Stimulated activated CD4-positive, alpha-beta T cell treated with anti-CD3 and anti-CD28 coated beads, Interleukin-4, amount 100 ng/mL, for 48 hours (primary cell): ENCODE measurements at places on chromosomes 6 and 20.

GRCh38 chr20:1456300-1456699 lies 10.3 kb downstream of the NSFL1C start:
- DNase-seq = no peak

DNA sequence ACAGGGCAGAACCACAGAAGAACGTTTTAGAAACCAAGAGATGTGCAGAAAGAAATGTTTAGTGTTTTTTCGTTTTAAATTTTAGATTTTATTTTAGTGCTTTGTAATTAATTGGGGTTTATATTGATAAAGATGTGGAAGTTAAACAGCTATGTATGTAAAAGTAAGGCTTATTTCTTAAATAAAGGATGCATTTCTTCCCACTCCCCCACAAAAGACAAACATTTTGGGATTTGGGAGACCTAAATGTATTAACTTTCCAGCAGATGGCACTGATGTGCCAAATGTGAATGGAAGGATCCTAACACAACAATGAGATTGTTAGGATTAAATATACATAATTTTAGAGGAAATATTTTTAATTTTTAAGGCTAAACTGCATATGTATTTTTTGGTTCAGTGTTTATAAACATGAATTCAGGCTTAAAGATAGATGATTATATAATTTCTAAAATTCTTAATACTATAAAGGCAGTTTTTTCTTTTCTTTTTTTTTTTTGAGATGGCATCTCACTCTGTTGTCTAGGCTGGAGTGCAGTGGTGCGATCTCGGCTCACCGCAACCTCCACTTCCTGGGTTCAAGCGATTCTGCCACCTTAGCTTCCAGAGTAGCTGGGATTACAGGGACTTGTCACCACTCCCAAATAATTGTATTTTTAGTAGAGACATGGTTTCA lies 12.0 kb downstream of the PFDN4 start:
- no peak for DNase-seq

DNA sequence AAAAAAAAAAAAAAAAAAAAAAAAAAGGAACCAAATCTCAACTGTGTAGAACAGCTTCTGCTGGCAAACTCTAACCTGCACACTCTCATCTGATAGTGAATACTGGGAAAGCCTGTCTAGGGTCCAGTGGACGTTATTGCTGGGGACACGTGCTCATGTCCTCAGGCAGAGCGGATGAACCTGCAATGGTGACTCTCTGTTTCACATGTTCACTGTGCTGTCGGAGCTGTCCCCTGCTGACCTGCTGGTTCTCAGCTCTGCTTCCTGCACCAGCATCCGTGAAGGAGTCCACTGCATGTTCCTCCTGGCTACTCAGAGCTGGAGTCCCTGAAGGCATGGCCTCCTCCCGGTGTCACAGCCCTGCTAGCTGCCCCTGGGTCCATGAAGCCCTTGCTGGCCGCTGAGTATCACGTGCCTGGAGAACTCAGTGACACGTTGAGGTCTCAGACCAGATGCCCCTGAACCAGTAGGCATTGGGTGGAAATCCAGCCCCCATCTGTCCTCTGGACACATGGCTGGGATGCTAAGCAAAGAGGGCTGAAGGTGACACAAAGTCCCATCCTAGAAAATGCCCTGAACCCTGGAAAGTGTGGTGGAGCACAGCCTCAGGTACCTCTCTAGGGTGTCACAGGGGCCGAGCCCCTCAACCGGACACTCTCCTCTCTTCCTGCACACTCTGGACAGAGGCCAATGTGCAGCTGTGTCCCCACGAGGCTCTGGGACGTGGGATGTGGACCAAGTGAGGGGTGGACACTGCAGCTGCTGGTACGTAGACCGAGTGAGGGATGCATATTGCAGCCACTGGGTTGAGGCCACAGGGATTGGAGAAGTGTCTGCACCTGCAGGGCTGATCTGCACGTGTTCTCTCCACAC lies 54.9 kb upstream of the FRMD1 start:
- DNase-seq = no peak

DNA sequence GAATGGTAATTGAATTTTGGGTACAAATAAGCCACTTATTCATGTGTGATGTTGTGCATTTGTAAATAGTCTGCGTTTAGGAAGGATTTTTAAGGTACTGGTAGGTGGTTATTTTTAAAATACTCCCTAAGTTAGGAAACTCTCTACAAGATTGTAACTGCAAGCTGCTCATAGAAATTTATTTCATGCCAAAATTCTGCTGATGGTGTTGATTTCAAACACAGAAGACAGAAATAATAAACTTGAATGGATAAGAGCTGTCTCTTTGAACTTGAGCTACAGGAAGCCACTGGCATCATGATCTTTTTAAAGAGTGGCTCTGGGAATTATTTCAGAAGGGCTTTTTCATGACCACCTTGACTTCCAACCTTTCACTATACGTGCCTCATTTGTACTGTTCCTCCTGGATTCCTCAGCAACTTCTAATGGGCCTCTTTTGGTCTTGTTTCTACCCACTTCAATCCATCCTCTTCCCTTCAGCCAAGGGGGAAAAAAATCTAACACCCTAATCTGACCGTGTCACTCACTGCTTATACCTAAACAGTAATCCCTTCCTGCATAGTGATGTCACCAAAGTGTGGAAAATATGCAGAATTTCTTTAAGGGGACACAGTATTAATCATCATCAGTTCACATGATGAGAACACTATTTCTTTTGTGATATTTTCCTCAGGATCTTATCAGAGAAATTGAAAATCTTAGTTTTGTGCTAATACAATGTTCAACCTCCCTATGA lies 113.6 kb downstream of the PFDN4 start:
- DNase-seq = no peak

GRCh38 chr20:61042506-61043385 lies 209.3 kb upstream of the CDH4 start:
- DNase-seq = no peak

GRCh38 chr6:13579911-13580310 lies 5.5 kb downstream of the SIRT5 start:
- no peak for DNase-seq
